ENCODE measurements at places on chromosomes 6 and 20. TPM values are rescaled to one million over a fixed set of nuclear protein-coding genes. Genes with fewer than 3 reads are reported as not detected.

- no peaks in the 10 kb centered on the region for H3K4me1 ChIP-seq
- DNase-seq: no peak
- H3K4me3 ChIP-seq: no peak overlapping the region
- no peaks in the 10 kb centered on the region for H3K27me3 ChIP-seq
- no peaks in the 10 kb centered on the region for H3K36me3 ChIP-seq
These were observed 2.2 kb downstream of the C20orf173 start for GRCh38 chr20:35527122-35527769.

- DNase-seq: no peak
- no peak overlapping the region for H3K4me3 ChIP-seq
- H3K27ac ChIP-seq: no peak overlapping the region
- no peaks in the 10 kb centered on the region for H3K27me3 ChIP-seq
- H3K4me1 ChIP-seq: peaks cover 8% of the 10 kb centered on the region
- H3K36me3 ChIP-seq: no peaks in the 10 kb centered on the region
These were observed 102.2 kb downstream of the SOD2 start for GRCh38 chr6:159590835-159591234.

DNA sequence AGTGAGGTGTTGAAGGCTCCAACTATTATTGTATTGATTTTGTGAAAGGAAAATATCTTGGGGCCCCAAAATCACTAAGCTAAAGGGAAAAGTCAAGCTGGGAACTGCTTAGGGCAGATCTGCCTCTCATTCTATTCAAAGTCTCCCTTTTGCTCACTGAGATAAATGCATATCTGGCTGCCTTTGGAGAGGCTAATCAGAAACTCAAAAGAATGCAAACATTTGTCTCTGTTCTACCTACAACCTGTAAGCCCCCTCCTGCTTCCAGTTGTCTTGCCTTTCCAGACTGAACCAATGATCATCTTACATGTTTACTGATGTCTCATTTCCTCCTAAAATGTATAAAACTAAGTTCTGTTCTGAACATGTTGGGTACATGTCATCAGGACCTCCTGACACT, 125.9 kb downstream of the HTR1B start:
- H3K4me3 ChIP-seq: no peak overlapping the region
- no peaks in the 10 kb centered on the region for H3K36me3 ChIP-seq
- no peak for DNase-seq
- no peak overlapping the region for H3K27ac ChIP-seq

DNA sequence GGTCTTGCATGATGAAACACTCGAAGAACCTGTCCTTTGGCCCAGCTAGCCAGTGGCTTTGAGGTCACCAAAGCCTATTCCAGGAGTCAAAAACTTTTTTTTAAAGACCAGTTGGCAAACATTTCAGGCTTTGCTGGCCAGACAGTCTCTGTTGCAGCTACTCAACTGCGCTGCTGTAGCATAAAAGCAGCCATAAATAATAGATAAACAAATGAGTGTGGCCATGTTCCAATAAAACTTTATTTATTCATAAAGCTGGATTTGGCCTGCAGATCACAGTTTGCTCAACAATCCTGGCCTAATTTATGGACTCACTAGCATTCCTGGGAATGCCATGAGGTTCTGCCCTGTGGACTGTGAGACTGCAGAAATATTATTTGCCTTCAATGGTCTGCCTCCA, 68.8 kb upstream of the LTV1 start:
- no peak for DNase-seq
- H3K4me1 ChIP-seq: peaks cover 29% of the 10 kb centered on the region
- H3K36me3 ChIP-seq: peaks cover 16% of the 10 kb centered on the region

DNA sequence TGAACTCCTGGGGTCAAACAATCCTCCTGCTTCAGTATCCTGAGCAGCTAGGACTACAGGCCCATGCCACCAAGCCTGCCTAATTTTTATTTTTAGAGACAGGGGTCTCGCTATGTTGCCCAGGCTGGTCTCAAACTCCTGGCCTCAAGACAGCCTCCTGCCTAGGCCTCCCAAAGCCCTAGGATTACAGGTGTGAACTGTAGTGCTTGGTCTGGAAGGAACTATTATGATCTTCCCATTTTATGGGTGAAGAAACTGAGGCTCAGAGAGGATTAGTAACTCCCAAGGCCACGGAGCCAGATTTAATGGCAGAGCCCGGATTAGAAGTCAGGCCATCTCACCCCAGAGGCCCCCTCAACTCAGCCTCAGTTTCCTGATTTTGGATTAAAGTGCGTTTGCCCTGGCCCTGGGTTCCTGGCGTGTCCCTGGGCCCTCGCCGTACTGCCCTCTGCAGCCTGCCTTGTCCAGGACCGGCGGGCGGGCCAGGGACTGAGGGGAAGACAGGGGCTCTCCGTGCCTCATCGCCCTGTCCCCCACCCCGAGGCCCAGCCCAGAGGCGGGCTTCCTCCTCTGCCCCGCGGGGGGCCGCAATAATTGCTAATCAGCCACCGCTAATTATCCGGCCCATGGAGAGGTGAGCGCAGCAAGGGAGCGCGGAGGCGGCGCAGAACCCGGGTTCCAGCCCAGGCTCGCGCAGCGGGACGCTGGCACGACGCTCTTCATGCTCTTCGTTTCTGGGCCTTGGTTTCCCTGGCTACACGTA, 34.9 kb downstream of the CD40 start:
- DNase-seq: no peak
- H3K4me1 ChIP-seq: no peaks in the 10 kb centered on the region
- H3K27me3 ChIP-seq: peaks cover 82% of the 10 kb centered on the region
- H3K36me3 ChIP-seq: no peaks in the 10 kb centered on the region
- H3K27ac ChIP-seq: no peak overlapping the region

DNA sequence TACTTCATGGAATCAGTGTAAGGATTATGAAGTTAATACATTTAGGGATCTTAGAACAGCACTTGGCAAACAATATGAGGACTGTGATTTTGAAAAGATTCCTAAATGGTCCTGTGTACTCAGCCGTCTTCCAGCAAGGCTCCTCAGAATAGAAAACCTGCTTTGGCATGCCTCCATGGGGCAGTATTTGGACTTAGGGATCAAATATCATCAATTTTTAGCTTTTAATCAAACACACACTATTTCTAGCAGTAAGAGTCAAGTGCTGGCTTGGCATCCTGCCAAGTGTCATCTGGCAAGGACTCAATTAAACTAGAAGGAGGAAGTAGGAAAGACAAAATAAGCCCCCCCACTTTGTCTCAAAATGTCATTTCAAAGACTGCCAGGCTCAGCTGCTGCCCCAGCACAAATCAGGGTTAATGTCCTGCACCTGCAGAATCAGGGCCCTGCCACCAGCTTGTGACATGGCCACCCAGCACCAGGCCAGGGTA, 40.8 kb downstream of the IYD start:
- H3K4me3 ChIP-seq: no peak overlapping the region
- H3K27me3 ChIP-seq: peaks cover 4% of the 10 kb centered on the region
- H3K27ac ChIP-seq: no peak overlapping the region

- no peaks in the 10 kb centered on the region for H3K27me3 ChIP-seq
- DNase-seq: no peak
- H3K4me3 ChIP-seq: peak overlapping the region; percentile 96
- no peaks in the 10 kb centered on the region for H3K36me3 ChIP-seq
These were observed 1.6 kb upstream of the QKI start for GRCh38 chr6:163412801-163413344.

GRCh38 chr6:3322366-3322890, 63.7 kb downstream of the PSMG4 start:
- H3K4me3 ChIP-seq: no peak overlapping the region
- no peaks in the 10 kb centered on the region for H3K27me3 ChIP-seq
- no peaks in the 10 kb centered on the region for H3K36me3 ChIP-seq
- H3K4me1 ChIP-seq: peaks cover 52% of the 10 kb centered on the region
- no peak overlapping the region for H3K27ac ChIP-seq
- DNase-seq: no peak

- H3K4me3 ChIP-seq: no peak overlapping the region
- H3K27me3 ChIP-seq: no peaks in the 10 kb centered on the region
- peaks cover 3% of the 10 kb centered on the region for H3K4me1 ChIP-seq
These were observed 30.0 kb downstream of the SIRPA start for GRCh38 chr20:1924910-1925861.

Gene GSTA4
- total RNA-seq: 17.1 TPM

Gene ARMH2
- not detected for total RNA-seq

All from esophagus muscularis mucosa (tissue), 4 donors.